ENCODE measurements at places on chromosomes 2 and 18.

DNA sequence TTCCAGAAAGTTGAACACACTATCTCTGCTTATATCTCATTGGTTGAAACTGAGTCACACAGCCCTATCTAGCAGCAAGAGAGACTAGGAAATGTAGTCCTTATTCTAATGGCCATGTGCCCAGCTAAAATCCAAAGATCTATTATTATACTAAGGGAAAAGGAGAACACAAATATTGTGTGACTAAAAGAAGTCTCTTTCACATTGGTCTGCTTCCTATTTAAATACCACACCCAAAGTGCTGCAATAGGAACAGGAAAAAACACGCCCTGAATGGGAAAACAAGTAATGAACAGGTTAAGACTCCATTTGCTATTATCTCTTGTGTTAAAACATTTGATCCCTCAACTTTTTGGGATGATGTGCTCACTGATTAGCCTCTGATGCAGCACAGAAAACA, 86.8 kb upstream of the BARD1 start:
- no peak for DNase-seq

- DNase-seq = no peak
These were observed 70.3 kb upstream of the GPC1 start for GRCh38 chr2:240364961-240365775.

DNA sequence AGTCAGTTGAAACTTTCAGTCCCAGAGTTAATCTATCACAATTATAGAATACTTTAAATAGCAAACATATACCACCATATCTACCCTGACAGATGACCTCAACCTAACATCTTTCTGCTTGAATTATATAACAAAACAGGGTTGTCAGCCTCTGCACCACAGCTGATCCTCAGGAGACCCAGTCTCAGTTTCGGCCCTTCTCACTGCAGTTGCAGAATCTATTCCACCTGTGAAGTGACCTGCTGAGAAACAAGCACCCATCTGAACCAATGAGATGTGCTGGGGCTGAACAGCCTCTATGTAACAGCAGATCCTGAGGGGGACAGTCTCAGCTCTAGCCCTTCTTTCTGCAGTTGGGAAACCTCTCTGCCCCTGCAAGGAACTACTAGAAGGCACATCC, 567.6 kb downstream of the KCNJ3 start:
- no peak for DNase-seq

DNA sequence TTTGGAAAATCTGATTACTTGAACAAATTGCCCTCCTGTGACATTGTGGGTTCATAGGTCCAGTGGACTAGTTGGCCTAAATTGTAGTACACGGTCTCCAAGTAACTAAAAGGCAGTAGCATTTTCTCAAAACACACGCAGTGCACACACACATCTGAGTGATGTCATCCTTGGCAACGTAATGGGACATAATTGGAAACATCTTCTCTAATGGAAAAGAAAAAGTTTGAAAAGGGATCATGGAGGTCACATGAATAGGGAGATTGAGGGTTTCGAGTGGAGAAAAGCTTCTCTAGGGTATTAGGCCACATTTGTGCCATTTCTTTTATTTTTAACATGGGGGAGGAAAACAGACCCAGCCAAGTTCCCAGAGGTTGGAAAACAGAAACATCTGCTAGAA, 93.3 kb downstream of the MAP4K4 start:
- DNase-seq = no peak

GRCh38 chr2:208265371-208265800, 669 bp upstream of the PIKFYVE start:
- DNase-seq = peak; percentile 19

DNA sequence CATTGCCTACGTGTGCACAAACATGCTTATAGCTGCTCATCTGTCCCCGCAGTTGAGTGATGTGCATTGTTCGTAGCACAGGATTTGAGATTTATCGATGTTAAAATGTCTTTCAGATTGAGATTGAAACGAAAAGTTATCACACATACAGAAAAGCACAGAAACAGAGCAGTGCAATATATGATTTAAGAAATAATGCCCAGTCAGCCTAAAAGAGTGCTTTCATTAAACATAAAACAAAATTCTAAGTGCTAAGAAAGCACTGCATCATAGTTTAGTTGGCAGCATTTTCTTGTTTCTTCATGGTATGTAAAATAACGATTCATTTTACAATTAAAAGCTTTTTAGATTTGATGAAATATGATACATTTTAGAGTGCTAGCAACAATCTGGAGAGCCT, 31.9 kb upstream of the GORASP2 start:
- DNase-seq = no peak

GRCh38 chr2:191999101-191999841, 152.4 kb upstream of the CAVIN2 start:
- no peak for DNase-seq

DNA sequence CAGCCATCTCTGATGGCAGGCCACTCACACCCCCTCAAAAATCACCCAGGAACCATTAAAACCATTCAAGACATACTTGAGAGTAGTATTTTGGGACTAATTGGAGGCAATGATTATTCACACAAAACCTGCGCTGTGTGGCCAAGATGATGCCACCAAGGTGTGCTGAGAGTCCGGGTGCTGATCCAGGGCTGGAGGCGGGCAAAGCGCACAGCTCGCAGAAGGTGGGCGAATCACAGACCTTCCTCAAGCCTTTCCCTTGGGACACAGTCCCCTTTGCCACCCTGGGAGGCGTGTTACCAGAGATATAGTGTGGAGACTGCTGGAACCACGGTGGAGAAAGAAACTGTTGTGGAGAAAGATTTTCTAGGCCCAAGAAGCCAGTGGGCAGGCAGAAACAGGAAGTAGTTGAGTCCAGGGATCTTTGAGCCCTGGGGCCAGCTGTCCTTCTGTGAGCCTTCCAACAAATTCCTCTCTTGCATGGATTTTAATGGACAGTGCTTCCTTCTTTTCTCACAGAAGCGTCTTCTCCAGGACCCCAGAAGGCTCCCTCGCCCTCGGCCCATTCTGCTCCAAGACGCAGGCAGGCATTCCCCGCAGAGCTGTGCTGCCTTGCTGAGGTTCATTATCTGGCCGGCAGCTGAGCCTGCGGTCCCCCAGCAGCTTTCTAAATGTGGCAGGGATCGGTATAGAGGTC, 8.0 kb downstream of the COPS9 start:
- DNase-seq = no peak

GRCh38 chr2:234099266-234099665, 48.8 kb downstream of the SPP2 start:
- no peak for DNase-seq

DNA sequence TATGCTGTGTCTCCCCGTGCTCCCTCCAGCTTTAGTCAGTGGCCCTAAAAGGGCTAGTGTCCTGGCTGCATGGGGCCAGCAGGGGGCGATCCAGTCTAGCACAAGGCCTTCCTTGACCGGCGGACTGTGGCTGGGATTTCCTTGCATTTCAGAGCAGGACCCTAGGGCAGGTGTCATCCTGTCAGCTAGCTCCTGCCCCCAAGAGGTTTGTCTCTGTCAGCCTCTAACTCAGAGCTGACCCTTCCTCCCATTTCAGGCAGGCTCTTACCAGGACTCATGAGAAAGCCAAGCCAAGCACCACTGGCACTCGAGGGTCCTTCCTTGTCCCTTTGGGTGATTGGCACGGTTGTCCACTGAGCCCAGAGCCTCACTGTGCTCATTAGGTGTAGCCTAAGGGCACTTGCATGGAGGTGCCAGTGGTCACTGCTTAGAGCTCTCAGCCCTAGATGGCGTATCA, 140.3 kb downstream of the RPIA start:
- peak; percentile 72 for DNase-seq

- no peak for DNase-seq
These were observed 34.9 kb downstream of the MEX3C start for GRCh38 chr18:51162617-51163016.

GRCh38 chr18:62997076-62997475, 281.7 kb downstream of the PHLPP1 start:
- no peak for DNase-seq

GRCh38 chr18:26546875-26547645, 1.3 kb downstream of the KCTD1 start:
- no peak for DNase-seq

- no peak for DNase-seq
These were observed 238.2 kb downstream of the LDLRAD4 start for GRCh38 chr18:13456736-13457271.

DNA sequence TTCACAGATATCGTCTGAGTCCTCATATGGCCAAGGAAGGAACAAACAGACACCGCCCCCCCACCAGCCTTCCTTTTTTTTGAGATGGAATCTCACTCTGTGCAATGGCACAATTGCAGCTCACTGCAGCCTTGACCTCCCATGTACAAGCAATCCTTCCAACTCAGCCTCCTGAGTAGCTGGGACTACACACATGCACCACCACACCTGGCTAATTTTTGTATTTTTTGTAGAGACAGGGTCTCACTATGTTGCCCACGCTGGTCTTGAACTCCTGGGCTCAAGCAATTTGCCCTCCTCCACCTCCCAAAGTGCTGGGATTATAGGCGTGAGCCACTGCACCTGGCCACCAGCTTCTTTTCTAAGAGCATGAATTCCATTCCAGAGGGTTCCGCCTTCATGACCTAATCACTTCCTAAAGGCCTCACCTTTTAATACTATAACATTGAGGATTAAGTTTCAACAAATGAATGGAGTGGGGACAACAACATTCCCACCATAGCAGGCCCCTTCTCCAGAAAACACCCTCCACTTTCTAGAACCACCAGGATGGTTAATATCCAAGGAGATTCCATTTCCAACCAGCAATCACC, 2.2 kb upstream of the TMBIM1 start:
- DNase-seq = no peak

GRCh38 chr2:44269831-44270230, 5.4 kb upstream of the SLC3A1 start:
- DNase-seq = no peak

DNA sequence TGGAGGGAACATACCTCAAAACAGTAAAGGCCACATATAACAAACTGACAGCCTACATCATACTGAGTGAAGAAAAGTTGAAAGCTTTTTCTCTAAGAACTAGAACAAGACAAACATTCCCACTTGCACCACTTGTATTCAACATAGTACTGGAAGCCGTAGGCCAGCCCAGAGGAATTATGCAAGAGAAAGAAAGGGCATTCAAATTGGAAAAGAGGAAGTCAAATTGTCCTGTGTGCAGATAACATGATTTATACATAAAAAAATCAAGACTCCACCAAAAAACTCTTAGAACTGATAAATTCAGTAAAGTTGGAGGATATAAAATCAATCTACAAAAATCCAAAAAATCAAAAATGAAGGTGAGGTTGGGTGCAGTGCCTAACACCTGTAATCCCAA, 8.0 kb upstream of the KDM3A start:
- no peak for DNase-seq

GRCh38 chr2:188795762-188796161, 178.4 kb upstream of the COL3A1 start:
- no peak for DNase-seq

DNA sequence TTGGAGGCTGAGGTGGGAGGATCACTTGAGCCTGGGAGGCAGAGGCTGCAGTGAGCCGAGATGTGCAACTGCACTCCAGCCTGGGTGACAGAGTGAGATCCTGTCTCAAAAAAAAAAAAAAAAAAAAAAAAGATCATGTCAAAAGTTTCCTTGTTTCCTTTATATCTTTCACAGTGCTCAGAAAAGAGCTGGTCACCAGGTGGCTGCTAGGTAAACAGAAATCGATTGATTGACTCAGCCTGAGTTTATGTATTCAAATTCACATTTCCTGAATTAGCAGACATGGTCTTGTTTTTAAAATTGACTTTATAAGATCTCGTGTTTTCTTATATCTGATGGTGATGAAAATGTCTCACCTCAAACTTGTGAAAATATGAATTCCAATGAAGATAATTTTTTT, 261.8 kb upstream of the FANCL start:
- no peak for DNase-seq

- DNase-seq = no peak
These were observed 262.0 kb upstream of the RASGRP3 start for GRCh38 chr2:33214436-33214835.

DNA sequence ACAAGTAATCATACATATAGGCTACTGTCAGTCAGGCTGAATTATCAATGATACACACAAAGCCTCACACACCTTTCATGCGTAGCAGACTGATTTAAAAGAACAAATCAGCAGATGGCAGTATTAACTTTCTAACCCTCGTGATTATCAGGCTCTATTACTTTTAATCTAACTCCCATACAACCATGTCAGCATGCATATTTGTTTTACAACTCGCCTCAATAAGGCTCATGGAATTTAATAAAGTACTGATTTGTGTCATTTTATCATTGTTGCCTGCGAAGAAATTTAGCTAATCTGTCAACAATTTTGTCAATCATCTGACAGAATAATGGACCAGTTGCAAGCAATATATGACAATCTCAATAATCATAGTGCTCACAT, 82.8 kb downstream of the SLC25A12 start:
- DNase-seq = no peak

DNA sequence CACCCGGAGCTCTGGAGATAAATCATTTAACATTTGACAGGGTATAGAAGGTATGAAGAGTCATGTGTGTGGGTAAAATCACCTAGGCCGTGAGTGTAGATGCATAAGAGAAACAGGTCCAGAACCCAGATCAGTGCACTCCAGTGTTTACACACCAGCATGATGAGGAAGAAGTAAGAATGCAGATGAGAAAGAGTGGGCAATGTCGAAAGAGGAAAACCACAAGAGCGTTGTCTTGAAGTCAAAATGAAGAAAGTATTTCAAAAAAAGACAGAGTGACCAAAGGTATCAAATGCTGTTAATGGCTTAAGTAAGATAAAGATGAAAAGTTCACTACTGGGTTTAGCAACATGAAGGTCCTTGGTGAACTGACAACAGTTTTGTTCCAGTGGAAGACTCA, 32.0 kb upstream of the PLB1 start:
- no peak for DNase-seq

DNA sequence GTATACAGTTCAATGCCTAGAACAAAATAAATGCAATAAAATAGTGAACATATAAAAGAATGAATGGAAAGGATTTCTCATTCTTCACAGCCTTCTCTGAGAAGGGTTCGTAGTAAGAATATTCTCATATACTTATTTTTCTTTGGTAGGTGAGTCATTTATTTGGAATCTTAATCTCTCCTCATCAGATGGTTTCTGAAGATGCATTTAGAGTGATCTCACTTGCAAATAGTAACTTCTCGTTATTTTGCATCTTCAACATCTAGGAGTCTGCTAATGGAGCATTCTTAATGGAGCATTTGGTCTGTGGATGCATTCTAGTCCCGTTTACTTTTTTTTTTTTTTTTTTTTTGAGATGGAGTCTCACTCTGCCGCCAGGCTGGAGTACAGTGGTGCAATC, 3.9 kb downstream of the UBXN4 start:
- DNase-seq = no peak

GRCh38 chr2:83705146-83705545, 753.9 kb downstream of the SUCLG1 start:
- no peak for DNase-seq

GRCh38 chr2:3575534-3576262, 638 bp downstream of the RPS7 start:
- DNase-seq = peak; percentile 40

- DNase-seq = no peak
These were observed 145.3 kb downstream of the NCKAP5 start for GRCh38 chr2:133422931-133423351.

Measured in iPS-NIHi11 (cell line).